ENCODE measurements at places on chromosomes 12 and 14.

DNA sequence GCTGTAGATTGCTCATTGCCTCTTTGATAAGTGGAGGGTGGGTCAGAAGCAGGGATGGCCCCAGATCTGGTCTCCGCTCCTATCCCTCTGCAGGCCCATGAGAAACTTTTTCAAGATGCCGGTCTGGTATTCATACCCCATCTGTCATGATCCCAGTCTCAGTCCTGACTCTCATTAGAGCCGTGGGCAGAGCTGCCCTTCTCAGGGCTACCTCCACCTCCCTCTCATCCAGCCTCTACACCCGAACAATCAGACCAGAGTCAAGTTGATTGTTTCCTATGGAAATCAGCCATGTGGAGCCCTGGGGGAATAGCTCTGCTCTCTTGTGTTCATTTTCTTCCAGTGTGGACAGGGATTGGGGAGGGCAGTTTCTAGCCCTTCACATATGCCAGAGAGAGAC is 45.8 kb downstream of the NEUROD4 start:
- no peak for DNase-seq

GRCh38 chr12:50050410-50051098 is 6.8 kb upstream of the ASIC1 start:
- peak; percentile 53 for DNase-seq

- DNase-seq: no peak
Measured at GRCh38 chr12:5433845-5434646, 2.1 kb downstream of the NTF3 start.

DNA sequence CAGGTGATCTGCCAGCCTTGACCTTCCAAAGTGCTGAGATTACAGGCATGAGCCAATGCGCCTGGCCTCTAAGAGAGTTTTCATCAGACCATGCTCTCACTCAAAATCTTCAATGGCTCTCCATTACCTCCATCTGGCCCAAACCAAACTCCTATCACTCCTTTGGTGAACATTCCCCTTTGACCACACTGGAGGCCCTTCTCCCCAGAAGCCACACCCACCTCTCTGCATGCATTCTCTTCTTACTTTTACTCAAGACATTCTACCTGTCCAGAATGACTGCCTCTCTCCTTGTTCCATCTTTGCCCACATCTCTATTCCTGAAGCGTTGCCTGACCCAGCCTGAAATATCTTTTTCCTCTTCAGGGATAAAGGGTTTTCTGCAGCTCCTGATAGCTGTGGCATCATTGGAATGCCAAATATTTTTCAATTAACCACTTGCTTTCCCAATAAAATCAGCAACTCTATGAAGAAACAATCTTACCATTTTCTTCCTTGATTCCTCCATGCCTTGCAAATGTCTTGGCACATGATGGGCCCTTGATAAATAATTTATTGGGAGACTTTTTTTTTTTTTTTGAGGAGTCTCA is 15.5 kb downstream of the PLEK2 start:
- DNase-seq: peak; percentile 12

DNA sequence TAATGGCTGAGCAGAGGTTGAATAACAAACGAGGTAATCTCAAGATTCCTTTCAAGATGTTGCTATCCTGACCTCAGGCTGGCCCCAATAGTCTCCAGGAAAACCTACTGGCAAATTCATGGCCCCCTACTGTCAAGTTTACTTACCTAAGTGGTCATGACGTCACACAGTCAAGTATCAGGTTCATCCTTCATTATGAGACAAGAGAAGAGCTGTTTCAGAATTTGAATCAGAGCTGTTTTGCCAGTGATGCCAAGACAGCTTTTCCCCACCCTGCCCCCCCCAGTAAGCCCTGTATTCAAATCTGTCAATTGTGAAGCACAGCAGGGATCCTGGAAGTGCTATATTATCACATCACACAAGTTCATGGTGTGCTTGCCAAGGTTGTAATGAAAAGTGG is 509.6 kb downstream of the NOVA1 start:
- DNase-seq: no peak

GRCh38 chr12:4881266-4882064 is 28.2 kb upstream of the KCNA1 start:
- no peak for DNase-seq

GRCh38 chr14:64508215-64508776 is 3.7 kb downstream of the ZBTB1 start:
- DNase-seq: no peak

DNA sequence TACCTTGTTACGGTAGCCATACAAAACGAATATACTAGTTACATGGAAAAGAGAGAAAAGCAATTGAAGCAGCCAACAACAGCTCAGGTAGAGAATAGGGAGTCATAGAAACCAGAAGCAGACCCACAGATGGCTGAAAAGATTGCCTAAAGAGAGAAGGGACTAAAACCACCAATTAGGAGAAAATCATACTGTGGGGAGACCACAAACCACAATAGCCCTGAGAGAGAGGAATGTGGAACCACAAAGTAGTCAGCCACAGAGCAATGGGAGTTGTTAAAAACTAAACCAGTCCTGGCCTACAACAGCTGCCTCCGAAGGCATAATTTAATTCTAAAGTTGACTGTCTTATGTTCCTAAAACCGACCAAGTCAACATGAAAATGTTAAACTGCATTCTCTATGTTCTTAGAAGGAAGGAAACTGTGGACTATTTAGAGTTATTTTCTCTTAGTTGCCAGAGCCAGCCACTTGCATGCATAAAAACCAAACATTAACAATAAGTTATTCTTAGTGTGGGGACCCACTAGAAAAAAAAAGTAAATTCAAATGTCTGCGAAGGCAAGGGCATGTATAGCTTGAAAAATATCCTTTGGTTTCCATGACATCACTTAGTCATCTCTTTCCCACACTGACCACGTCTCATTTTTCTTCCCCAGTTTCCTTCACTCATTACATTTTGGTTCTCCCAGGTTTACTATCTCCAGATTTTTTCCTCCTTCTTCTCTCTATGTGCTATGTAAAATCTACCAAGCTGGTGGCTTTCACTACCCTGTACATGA is 398.1 kb downstream of the NOVA1 start:
- peak; percentile 72 for DNase-seq

GRCh38 chr14:74531006-74531405 is 37.4 kb downstream of the ISCA2 start:
- no peak for DNase-seq

- DNase-seq: no peak
Measured at GRCh38 chr12:6432991-6433390, 11.8 kb upstream of the CD27 start.

DNA sequence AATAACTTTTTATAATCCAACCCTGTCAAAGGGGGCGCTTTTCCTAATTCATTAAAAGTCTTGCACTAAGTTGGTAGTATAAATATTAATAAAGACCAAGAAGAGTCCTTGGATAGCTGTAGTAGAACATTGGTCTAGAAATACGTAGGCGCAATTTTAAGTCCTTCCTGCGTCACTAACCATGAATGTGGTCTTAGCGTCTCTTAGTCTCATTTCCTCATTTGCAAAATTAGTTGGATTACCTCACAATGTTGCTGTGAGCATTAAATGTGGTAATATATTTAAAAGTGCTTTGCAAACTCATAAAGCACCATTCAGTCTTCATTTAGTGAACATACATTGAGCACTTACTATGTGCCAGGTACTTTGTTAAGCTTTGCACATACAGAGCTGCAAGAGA is 149.7 kb downstream of the AEBP2 start:
- no peak for DNase-seq

GRCh38 chr12:32301216-32301615 is 98.1 kb upstream of the FGD4 start:
- no peak for DNase-seq

GRCh38 chr14:72528059-72528862 is 365.6 kb downstream of the DPF3 start:
- no peak for DNase-seq

- no peak for DNase-seq
Measured at GRCh38 chr14:63713764-63714163, 14.1 kb downstream of the SGPP1 start.

DNA sequence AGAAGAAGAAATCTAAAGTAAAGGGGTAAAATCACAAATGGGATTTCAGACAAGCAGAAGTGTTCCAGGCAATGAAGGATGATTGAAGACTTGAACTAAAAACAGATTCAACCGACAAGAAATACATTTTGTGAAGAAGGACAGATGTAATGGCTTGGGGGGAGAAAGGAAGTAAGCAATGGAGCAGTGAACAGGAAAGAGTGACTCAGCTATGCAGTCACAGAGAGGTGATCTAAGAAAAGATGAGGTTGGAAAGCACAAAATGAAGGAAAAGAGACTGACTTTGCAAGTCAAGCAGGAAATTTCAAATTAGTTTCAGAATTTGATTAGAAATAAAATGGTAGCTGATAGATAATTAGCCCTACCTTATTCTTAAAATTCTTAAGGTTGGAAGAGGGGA is 66.5 kb downstream of the PUS7L start:
- DNase-seq: no peak

DNA sequence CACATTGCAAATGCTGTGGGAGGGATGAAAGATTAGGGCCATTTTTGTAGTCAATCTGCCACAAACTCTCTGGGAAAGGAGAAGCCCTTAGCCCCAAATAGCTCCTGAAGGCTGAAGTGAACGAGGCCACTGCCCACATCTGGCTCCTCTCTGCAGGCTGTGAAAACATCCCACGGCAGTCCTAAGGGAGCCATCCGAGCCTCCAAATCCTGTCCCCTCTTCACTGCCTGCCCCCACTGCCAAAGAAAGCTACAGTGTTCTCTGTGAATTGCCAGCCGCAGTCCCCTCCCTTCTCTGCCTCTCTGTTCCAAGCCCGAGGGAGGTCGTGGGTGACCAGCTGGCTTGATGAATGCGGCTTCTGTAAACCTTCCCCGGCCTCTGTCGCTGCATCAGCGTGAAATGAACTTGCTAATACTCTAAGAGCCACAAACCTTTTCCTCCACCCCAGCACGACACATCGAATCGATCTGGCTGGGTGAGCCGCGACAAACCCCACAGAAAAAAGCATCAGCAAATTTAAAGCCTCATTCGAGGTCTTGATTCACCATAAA is 180.7 kb upstream of the NRXN3 start:
- DNase-seq: no peak

DNA sequence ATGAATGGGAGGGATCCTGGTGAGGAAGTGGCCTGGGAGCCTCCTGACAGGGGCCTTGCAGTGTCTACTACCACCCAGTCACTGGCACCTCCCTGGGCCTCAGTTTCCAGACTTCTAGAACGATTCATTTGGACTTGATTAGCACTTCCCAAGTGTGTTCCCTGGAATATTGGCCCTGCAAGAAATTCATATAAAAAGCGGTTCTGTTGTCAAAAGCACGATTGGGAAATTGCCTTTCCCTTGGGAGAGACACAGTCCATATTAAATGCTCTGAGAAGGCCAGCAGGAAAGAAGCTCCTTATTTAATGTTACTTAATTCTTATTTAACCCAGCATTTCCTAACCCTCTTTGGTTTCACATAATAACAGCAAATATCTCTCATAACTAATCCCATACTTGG is 61.9 kb downstream of the DRAM1 start:
- DNase-seq: no peak

All from fibroblast of skin of left biceps (primary cell).